ENCODE measurements at places on chromosomes 1 and 21.

- DNase-seq, result no peak
Measured at GRCh38 chr1:222275001-222275728, 272.7 kb downstream of the HHIPL2 start.

GRCh38 chr1:247322442-247322841 is 9.2 kb downstream of the ZNF496 start:
- DNase-seq, result no peak

DNA sequence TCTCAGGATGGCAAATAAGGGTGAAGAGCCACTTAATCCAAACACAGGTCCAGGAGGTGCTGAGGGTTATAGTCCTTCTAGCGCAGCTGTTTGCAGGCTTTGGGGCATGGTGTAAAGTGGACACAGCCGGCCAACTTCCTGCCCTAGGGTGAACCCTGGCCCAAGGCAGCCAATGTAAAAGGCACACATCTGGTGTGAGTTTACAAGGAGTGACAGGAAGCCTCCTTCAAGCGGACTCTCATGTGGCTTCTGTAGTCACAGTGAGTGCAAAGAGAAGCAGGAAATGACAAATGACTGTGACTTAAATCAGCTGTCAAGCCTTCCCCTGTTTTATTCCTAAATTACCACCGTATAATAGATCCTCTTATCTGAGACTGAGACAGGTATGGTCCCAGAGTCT is 213.0 kb downstream of the CRB1 start:
- no peak for DNase-seq

- no peak for DNase-seq
Measured at GRCh38 chr1:107110326-107110725, 30.5 kb upstream of the NTNG1 start.

- no peak for DNase-seq
Measured at GRCh38 chr1:28087614-28088167, 719 bp downstream of the EYA3 start.

- no peak for DNase-seq
Measured at GRCh38 chr1:172088256-172088655, 247.0 kb downstream of the DNM3 start.

DNA sequence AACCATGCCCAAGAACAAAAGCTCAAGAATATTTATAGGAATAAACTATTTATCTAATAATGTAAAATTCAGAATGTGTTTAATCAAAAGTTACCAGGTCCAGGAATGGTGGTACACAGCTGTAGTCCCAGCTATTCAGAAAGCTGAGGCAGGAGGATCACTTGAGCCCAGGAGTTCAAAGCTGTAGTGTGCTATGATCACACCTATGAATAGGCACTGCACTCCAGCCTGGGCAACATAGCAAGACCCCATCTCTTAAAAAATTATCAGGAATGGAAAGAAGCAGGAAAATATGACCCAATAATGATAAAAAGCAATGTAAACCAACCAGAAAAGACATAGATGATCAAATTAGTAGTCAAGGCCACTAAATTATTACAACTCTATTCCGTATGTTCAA is 62.2 kb upstream of the DR1 start:
- no peak for DNase-seq

DNA sequence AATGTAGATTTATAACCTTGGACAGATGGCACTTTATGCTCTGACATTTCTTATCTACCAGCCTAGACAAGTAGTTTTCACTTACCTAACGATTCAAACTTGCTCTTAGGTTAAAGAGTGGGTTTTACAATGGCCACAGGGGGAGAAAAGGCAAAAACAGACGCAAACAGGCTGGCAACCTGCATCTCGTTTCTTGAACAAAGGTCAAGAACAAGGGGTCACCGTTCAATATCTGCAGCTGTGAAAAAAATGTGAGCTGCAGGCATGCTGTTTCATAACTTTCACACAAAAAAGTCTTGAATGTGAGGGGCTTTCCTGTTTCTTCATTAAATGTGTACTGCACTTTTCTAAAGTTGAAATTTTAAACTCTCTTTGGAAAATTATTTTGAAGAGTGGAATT is 49.4 kb downstream of the SYDE2 start:
- no peak for DNase-seq

DNA sequence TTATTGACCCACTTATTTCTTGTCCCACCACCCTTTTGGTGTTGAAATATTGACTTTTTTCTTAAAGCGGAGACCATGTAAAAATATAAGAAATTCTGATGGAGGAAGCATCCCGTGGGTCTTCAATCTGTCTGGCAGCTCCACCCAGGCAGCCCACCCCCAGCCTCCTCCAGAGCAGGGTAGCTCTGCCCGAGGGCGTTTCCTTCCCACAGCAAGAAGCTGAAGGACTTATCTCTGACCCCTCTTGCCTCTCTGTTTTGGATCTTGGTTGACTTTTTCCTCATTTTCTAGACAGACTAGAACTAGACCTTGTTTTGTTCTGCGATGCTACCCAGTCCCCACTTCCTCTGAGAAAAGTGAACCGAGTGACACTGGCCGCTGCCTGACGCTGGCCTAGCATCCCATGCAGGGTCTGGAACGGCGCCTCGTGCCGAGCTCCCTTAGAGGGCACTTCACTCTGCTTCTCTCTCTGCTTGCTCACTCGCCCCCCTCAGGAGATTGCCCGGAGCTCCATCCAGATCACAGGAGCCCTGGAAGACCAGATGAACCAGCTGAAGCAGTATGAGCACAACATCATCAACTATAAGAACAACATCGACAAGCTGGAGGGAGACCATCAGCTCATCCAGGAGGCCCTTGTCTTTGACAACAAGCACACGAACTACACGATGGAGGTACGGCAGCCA is 40.4 kb upstream of the MTR start:
- DNase-seq, result no peak

DNA sequence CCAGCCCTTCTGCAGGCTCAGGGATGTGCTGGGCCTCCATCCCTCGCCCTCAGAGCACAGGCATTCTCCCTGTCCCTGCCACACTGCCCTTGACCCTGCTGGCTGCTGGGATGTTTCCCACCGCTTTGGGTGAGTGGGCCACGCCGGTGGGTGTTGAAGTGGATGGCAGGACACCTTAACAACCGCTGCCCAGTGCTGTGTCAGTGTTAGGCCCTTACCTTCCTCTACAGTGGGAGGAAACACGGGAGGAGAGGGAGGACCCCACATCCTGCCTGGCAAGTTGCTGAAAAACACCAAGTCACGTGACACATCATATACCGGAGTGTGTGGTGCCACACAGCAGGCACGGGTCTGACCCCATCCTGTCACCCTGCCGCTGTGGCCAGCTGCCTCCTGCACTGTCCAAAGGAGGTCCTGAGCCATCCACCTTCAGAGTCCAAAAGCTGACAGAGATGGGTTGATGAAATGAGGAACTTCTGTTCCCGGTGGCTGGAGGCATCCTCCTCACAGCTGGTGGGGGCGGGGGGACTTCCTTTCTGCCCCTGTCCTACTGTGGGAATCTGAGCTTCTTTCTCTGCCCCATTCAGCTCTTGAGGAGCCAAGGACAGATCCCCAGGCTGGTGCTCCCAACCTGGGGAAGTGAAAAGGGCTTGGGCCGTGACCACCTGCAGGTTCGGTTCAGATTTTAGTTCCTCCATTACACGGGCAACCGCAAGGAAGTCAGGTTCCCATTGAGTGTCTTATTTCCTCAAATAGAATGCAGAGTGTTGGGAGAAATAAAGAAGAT is 3.2 kb upstream of the THEMIS2 start:
- DNase-seq, result no peak

GRCh38 chr1:19361611-19362147 is 49.6 kb downstream of the SLC66A1 start:
- DNase-seq, result no peak

DNA sequence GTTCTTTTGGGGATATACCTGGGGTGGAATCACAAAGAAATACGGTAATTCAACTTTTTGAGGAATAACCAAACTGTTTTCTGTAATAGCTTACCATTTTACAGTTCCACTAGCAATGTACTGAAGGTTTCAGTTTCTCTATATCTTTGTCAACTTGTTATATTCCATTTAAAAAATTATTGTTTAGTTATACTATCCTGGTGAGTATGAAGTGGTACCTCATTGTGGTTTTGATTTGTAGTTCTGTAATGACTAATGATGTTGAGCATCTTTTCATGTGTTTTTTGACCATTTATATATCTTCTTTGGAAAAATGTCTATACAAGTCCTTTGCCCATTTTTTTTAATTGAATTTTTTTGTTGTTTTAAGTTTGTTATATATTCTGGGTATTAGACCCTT is 39.4 kb downstream of the MAST2 start:
- no peak for DNase-seq

DNA sequence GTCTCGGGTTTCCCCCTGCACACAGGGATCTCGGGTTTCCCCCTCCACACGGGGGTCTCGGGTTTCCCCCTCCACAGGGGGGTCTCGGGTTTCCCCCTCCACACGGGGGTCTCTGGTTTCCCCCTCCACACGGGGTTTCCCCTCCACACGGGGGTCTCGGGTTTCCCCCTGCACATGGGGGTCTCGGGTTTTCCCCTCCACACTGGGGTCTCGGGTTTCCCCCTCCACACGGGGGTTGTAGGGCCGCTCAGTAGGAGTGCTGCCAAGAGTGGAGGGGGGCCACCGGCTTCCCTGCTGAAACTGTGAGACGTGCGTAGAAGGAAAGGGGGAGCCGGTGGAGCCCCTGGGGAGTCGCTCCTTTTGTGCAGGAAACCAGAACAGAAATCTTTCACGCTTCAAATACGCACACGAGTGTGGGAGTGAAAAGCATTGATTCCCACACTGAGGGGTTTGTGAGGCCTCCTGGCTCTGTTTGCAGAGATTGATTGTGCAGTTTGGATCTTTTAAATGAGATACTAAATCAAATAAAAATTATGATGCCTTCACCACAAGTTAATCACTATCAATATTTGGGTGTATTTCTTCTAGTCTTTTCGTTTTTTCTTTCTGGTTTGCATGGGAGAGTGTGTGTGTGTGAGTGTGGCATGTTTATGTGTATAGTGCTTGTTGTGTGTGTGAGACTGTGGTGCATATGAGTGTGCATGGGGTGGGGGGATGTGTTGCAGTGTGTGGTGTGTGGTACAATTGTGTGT is 54.3 kb upstream of the TRAPPC10 start:
- no peak for DNase-seq

- DNase-seq, result no peak
Measured at GRCh38 chr1:25106352-25106751, 126.0 kb downstream of the SYF2 start.

GRCh38 chr1:154769193-154769895 is 100.7 kb downstream of the KCNN3 start:
- DNase-seq, result no peak

DNA sequence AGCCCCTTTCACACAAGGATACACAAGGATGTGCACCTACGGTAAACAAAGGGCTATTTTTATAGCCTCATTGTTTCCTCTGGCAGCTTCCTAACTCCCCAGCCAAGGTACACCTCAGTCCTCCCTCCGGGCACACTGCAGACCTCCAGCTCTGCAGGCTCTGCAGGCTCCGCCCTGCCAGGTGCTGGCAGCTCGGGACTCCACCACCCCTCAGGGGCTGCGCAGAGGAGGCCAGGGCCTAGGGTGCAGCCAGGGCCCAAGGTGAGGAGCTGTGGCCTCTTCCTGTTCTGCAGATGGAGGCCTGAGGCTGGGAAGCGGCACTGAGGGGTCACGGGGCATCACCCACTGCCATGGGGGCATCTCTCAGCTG is 19.8 kb upstream of the CLSTN1 start:
- no peak for DNase-seq

GRCh38 chr1:54463259-54464030 is 57.3 kb upstream of the SSBP3 start:
- DNase-seq, result no peak
